ENCODE measurements at places on chromosomes 11 and 22.

DNA sequence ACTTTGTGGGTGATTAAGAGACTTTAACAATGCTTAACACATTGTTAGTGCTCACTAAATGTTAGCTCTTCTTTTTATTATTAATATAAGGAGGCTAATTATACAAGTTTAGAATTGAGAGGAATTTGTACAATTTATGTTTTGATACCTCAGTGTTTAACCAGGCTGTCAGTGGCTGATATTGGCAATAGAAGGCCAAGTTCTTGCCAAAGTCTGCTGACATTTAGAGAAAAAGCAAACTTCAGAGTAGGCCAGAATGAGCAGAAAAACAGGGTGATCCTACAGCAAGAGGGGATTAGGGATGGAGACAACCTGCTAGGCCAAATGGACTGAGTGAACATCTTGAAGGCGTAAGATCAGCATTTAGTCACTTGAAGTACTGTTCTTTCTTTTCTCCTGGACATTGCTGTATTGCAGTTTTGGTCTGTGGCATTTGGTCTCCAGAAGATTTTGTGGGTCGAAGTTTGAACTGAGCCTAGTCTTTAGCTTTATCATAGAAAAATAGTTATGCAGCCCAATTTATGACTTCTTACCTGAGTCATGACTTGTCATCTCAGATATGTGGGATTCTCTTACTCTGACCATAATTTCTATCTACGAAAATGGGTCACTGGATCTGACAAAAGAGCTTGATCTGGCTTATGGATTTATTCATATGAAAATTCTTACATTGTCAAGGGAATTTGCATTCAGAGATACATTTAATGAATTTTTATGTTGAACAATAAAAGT is 9.0 kb downstream of the TRIM44 start:
- no peak for DNase-seq

DNA sequence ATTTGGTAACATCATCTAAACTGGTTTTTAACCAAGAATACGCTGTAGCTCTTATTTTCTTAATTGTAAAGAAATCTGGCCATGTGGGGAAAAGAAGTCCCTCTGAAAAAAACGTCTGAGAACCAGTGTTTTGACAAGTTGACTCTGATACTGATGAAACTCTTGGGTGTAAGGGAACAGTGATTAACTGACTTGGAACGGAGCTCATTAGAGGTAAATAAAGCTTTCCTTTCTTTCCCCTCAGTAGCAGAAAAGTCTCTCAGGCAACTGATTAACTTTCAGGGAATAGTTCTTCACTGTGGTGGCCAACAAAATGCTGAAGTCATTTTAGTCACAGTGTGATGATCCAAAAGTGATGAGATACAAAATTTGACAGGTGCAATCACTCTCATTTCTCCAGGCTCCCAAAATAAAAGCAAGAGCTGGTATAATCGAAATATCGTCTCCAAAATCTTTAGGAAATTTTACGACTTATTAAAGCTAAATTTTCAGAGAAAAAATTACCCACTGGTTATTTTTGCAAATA is 52.3 kb downstream of the SLC36A4 start:
- no peak for DNase-seq

GRCh38 chr22:44426981-44427380 is 71.1 kb downstream of the RTL6 start:
- no peak for DNase-seq

DNA sequence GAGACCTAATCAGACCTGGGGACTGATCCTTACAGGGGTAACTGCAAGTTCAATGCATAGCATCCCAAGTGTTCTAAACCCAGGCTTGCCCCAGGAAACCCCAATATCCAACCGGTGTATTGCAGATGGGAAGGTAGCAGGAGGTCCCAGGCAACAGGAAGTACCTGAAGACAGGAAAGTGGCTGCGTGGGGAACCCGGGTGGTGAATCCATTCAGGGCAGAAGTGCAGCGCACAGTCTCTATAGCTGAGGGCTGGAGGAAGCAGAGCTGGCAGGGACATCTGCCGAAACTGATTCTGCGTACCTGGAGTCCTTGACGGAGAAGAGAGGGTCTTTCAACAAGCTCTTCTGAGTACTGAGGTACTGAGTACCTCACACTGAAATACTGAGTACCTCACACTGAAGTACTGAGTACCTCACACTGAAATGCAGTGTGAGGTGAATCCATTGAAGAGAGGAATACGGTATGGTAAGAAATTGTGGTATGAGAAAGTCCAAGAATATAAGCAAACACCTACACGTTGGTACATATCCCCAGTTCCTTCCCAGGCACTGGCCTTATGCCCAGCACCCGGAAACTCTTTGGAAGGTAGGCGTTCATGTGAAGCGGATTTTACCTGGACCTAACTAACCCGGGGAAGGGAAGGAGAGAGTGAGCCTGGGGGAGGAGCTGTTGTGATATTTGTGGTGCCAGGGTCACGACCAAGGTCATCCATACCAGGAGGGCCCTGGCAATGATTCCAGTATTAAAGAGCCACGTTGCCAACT is 20.1 kb downstream of the SCN4B start:
- DNase-seq = no peak

- no peak for DNase-seq
These were observed 4.5 kb upstream of the GCAT start for GRCh38 chr22:37803195-37803638.

DNA sequence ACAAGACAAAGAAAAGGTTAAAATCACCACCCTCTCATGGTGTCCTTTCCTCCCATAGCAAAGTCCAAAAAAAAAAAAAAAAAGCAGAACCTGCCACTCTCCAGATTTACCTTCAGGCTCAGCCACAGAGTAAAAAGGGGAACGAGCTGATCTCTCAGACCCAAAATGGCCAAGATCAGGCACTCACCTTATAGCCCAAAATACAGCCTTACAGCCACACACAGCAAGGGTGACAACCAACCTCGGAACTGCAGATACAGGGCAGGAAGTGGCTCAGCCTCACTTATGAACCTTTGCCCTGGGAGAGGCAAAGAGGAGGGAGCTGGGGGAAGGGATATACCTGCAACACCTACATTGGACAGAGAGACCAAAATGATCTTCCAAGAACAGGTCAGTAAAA is 4.5 kb downstream of the FHIP1B start:
- DNase-seq = no peak

GRCh38 chr22:35299217-35299672 is 449 bp upstream of the TOM1 start:
- no peak for DNase-seq

- DNase-seq = no peak
These were observed 38.5 kb upstream of the LIN7C start for GRCh38 chr11:27545035-27545434.

GRCh38 chr11:23364076-23364475 is 503.8 kb upstream of the CCDC179 start:
- DNase-seq = no peak

DNA sequence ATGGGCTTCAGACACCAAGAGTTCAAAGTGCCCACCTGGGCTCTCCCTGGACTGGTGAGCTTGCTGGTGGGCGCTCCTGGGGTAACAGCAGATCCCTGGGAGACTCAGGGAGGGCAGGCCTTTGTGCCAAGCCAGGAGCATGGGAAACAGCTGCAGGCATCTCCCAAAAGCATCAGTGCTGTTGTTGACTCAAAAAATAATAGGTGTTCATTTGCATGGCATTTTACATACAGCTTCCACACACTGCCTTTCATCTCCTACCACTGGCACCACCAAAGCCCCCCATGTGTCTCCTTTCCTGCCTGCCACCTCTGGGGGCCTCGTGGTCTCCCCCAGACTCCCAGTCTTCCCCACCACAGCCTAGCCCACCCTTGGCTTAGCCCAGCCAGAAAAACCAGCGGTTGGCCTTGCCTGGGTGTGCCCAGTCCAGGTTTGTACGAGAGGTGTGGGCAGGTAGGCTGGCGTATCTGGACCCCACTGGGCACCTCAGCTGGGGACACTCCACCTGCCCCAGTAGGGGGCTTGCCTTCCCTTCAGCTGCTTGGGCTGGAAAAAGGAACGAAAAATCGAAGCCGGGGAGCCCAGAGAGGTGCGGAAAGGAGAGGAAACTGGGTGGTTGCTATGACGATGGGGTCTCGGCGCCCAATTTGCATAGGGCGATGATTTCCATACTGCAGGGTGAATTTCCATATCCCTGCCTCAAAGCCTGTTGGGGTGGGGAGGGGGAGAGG is 15.0 kb downstream of the POU2F3 start:
- DNase-seq = no peak

Measured in HFFc6 (cell line).